CD4-positive, alpha-beta T cell treated with Interleukin-2 at 100 ng/mL for 4 hours (primary cell): ENCODE measurements at places on chromosomes 16 and 17.
A peak's percentile ranks its signal among the peaks of the same experiment; 100 is the strongest.

GRCh38 chr16:85195900-85196772 lies 83.9 kb upstream of the CIBAR2 start:
- DNase-seq: no peak

- DNase-seq: peak; percentile 17
Measured at GRCh38 chr17:4232168-4232813, 31.5 kb downstream of the ANKFY1 start.

- DNase-seq: no peak
Measured at GRCh38 chr16:68083239-68083781, 1.9 kb upstream of the NFATC3 start.

DNA sequence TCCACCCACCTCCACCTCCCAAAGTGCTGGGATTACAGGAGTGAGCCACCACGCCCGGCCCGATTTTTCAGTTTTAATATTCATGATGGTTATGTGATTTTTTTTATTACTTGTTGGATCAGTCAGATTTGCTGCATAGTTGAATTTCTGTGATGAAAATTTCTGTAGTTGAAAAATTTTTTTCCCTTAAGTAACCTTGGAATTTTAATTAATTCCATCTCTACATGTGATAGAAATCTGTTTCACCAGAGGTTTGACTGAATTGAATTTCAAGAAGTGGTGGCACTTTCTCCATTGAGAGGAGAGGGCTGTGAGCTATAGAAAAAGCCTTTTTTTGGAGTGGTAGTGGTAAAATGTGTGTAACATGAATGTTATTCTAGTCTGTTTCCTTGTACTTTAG lies 24.7 kb downstream of the WIPF2 start:
- DNase-seq: no peak

- DNase-seq: no peak
Measured at GRCh38 chr16:79276501-79276900, 324.0 kb downstream of the MAF start.

DNA sequence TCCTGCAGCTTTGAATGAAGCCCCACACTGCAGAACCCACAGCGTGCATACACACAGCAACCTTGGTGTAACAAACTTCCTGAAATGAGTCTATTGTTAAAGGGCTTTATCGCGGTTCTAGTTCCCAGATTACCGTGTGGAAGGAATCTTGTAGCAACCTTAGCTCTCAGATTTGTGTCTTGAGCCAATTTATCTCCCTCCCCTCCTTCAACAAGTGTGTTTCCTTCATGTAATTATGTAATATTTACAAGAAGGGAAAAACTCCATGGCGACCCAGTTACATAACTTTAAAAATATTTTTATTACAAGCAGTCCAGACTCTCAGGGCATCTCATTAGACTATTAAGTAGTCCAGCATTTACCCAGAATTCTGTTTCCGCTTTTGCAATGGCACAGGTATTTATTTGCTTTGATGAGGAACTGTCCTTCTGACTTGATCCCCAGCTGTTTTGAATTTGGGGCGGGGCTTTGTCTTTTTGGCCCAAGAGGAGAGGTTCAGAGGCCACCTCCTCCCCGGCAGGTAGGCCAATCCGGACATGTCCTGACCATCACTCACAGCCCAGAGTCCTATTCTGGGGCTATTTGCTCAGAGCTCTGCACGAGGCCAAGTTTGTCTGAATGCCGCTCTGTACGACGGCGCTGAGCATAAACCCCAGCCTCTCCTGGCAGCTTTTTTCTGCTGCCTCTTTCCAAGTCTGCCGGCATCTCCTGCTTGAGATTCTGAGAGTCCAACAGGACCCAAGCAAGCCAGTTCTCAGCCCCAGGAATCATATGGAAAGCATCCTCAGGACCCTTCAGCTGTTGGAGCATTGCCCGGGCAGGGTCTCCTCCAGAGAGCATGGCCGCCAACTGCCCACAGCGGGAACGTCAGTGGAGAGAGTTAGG lies 35.6 kb downstream of the CLEC16A start:
- no peak for DNase-seq

DNA sequence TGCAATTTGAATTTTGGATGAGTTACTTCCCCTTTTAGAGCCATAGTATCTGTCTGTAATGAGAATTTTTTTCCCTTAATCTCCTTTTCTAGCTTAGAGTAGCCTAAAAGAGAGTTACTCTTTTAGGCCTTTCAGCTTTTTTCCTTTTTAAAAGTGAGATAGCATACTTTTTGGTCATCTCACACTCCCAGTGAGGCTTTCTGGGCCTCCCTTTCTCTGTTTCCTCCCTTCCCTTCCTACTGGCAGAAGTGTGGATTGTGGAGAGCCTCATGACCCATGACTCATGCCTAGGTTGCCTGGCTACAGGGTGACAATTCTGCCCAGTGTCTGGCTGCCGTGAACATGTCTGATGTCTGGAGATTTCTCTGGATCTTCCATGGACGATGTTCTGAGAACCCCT lies 15.2 kb downstream of the KRT23 start:
- DNase-seq: no peak

DNA sequence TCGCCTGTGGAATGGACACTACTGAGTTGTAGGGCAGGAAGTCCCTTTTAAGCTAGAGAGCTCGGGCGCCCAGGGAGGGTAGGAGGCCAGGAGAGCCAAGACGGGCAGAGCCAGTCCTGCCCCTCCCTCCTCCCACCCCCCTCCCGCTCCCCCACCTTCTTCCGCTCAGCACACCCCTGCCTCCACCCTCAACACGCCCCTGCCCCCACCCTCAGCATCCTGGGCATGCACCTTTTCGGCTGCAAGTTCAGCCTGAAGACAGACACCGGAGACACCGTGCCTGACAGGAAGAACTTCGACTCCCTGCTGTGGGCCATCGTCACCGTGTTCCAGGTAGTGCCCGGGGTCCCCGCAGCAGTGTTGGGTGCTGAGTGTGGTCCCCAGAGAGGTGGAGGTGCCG lies 18.3 kb downstream of the TPSG1 start:
- DNase-seq: peak; percentile 4

- no peak for DNase-seq
Measured at GRCh38 chr16:3766177-3766576, 48.9 kb upstream of the TRAP1 start.
